ENCODE measurements at places on chromosomes 4 and X.

DNA sequence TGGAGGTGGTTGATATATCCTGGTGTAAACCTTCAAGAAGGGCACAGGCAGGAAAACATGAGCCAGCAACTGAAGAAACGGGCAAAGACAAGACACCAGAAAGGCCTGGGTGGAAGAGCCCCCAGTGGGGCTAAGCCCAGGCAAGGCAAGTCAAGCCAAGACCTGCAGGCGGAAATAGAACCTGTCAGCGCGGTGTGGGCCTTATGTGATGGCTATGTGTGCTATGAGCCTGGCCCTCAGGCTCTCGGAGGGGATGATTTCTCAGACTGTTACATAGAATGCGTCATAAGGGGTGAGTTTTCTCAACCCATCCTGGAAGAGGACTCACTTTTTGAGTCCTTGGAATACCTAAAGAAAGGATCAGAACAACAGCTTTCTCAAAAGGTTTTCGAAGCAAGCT is 7.2 kb downstream of the ZFP42 start:
- no peak for DNase-seq

DNA sequence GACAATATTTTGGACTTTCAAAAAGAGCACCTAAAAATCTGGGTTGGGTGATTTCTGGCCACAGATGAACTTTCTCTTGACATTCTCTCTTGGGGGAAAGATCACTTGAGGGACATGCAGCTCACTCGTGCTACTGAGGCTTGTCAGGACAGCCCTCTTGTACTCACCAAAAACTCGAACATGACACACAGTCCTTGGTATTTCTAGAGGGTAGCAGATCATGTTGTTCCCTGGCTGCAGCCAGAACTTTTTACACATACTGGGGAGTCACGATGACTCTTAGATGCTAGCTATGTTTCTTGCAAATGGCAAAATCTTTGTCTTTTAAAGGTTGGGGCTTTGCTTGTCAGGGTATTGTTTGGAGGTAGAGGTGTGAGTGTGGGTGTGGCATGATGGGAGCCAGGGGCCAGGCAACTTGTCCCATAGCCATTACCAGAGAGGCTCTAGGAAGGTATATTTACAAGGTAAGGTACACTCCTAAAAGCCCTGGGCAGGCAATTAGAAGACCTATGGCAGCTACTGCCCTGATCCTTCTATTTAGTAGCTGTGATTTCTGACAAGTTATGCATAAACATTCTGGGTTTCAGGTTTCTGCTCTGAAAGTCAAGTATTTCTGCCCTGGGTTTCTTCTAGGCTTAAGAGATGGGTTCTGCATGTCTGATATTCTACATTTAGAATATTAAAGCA is 241.7 kb upstream of the TLL1 start:
- no peak for DNase-seq

DNA sequence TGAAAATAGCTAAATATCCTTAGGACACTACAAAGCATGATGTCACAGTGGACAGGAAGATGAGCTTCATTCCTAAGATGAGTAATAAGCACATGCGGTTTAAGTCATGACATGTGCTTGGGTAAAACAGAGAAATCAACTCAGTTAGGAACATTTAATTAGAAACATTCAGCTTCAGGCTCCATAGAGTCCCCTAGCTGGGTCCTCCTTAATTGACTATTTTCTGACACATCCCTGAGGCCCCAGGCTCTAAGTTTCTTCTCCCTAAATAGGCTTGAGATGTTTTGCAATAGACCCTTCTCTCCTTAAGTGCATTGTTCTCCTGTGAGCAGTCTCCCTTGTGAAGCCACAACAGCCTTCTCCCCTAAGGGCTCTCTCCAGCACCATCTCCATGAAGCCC is 70.4 kb upstream of the ANXA3 start:
- DNase-seq, result no peak

DNA sequence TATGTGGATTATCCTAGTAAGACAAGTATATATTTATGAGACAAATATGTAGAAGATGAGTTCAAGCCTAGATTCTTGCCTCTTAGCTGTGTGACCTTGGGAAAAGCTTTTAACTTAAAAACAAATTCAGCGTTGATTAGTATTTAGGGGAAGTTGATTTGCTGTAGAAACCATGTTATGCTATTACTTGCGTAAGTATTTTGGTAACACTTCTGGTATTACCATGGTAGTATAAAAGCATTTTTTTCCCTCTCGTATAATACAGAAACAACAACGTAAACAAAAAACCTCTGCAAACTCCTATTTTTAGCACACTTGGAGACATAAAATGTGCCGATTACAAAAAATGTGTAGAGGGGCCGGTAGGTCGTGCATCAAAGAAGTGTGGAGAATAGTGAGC is 33.2 kb downstream of the STAG2 start:
- DNase-seq, result no peak

DNA sequence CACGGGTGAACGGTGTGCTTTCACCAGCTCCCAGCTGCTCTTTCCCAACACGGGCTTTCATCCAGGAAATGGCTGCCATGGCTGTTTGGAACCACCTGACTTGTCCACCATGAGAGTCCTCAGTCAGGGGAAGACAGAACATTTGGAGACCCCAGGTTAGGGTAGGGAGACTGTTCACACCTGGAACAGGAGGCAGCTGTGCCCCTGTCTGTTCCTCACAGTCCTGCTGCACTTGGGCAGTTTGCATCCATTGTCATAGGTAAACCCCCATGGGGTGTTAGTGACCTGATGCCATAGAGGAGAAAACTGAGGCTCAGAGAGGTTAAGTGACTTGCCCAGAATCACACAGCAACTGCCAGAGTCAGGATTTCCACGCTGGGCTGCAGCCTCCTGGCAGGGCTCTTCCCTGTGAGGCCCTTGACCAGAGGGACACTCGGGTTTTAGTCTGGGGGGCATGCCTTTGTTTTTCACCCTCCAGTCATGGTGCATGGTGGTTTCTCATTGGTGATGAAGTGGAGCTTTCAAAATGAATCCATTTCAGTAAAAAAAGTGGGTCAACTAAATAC is 54.5 kb downstream of the TRMT44 start:
- no peak for DNase-seq

- no peak for DNase-seq
Observed at GRCh38 chr4:561426-561825, 14.7 kb downstream of the TMEM271 start.

- DNase-seq, result no peak
Observed at GRCh38 chrX:100625985-100626491, 10.6 kb downstream of the TSPAN6 start.

DNA sequence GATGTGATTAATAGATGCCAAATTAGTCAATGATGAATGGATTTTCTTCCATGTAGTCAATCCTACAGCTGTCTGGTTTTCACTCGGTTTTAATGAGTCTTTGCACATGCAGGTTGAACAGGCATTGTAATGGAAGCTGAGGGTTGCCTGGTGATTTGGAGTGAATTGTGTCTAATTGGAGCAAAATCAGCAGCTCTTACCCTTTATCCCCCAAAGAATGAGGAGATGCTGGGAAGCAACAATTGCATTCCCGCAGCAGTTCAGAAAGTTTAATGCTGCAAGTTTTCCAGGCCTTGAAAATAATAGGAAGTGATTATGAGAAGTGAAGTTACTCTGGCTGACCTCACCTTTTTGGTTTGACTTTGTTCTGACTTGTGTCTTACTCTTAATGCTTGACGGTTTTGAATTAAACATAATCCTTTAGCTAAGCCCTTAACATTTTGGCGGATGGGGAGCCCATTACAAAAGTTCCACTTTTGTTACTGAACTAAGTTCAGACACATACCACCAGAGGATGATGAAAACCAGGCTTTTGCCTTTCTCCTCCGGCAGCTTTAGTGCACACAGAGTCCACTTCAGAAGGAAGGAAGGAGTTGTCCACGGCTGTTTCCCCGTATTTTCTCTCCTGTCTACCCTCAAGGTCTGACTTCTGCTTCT is 78.8 kb upstream of the TBC1D9 start:
- DNase-seq, result no peak

GRCh38 chrX:129637217-129638109 is 17.3 kb downstream of the APLN start:
- DNase-seq, result peak; percentile 85

- DNase-seq, result no peak
Observed at GRCh38 chr4:154529728-154530519, 20.3 kb downstream of the PLRG1 start.

- DNase-seq, result no peak
Observed at GRCh38 chr4:115763051-115763450, 649.6 kb upstream of the NDST4 start.

DNA sequence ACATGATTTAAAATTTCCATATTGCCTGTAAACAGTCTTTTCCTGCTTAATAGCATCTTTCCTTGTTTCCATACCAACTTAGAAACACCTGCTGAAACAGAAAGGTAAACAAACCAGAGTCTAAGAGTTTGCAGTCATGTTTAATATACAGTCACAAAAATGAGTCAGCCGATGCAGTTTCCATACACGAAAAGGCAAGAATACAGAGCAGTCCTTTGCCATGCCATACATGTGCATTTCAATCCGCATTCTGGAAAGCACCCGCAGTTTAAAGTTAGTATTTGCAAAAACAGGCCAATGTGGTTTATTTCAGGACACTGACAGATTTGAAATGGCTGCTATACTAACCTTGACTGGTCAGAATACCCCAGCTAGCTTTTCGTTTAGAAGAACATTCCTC is 32.1 kb downstream of the ASB5 start:
- DNase-seq, result no peak

- DNase-seq, result no peak
Observed at GRCh38 chr4:19947349-19947748, 304.4 kb upstream of the SLIT2 start.

- DNase-seq, result no peak
Observed at GRCh38 chr4:76235915-76236314, 15.6 kb upstream of the FAM47E start.

GRCh38 chr4:156695163-156695562 is 276.4 kb downstream of the PDGFC start:
- no peak for DNase-seq

- DNase-seq, result peak; percentile 44
Observed at GRCh38 chrX:134715930-134716619, 57.8 kb upstream of the PLAC1 start.

GRCh38 chrX:866441-866990 is 235.9 kb downstream of the SHOX start:
- DNase-seq, result peak; percentile 40

DNA sequence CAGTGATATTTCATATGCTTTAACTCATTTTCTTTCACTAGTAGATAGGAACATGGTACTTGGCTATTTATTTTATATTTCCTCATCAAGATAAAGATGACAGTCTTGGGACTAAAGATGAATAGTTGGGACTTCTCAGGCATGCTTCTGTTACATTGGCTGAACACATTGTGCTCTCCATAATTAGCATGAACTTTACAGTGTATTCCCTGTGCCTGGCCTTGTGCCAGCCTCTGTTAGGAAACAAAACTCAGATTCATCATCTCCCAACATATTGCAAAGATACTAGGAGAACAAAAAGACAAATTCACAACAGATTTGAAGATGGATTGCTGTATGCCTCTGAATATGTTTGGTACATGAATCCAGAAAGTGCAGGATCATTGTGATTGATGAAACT is 26.4 kb downstream of the GRIA2 start:
- DNase-seq, result no peak

DNA sequence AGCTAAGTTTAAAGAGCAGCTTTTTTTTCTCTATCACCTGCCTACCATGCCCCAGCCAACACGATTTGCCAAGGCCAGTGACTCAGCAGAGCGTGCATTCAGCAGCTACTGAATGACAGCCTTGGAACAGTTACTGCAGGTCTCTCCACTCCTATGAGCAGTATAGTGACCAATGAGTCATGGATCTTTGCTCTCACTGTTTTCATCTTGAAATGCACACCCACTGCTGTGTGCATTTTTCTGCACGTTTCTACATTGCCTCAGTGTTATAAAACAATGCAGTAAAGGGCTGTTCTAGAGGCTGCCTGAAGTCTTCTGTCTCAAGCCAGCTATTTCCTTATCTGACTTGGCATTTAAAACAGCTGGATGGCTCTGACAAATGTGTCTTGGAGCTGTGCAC is 66.0 kb upstream of the C4orf54 start:
- DNase-seq, result no peak

DNA sequence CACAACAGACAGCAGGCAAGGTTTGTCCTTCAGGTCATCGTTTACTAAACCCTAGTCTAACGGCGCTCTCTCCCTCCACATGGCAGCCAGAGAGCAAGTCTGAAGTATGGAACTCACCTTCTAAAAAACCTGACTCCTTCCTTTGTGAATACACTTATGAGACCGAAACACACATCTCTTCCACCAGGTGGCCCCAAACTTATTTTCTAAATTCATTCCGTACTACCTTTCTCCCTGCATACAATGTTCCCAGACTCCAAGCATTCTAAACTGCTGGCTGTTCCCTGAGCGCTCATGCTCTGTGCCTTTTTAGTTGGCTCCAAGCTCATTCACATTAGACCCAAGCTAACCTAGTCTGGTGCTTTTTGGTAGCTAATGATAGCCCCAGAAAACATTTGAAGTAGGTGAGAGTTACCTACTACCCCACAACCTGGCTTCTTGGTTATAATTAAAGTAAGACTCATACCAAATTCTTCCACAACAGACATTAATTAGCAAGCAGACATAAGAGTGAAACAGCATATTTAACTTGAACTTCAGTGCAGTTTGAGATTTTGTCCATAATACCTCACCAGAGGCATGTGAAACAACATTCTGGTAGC is 67.6 kb upstream of the DCLK2 start:
- no peak for DNase-seq

- no peak for DNase-seq
Observed at GRCh38 chr4:3530051-3530450, 2.2 kb downstream of the LRPAP1 start.

DNA sequence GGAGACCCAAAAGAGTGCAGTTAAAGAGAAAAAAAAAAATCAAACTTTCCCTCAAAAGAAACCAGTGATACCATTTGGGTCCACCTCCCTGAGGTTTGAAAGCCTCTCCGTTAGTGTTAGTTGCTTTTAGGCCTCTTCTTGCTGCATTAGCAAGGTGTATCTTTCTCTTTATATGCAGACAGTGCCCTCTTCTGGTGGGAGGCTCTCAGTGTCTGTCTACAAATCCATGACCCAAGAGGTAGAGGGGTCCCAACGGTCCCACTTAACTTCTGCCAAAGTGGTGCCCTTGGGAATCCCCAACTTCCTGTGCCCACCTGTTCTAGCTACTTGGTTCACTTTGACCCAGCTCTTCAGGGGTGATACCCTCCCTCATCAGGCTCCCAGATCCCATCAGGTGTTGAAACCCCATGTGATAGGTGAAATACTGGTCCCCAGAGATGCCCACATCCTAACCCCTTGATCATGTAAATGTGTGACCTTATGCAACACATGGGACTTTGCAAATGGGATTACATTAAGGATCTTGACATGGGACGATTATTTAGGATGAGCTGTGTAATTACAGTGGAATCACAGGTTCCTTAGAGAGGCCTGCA is 63.7 kb upstream of the CD99 start:
- no peak for DNase-seq

All from H1 (cell line).